ENCODE measurements at places on chromosomes 16 and 17.

- no peak for DNase-seq
Measured at GRCh38 chr16:15031179-15031578, 24.7 kb downstream of the NTAN1 start.

GRCh38 chr17:16986391-16986790 is 14.5 kb upstream of the TNFRSF13B start:
- no peak for DNase-seq

GRCh38 chr17:66944351-66945146 is 20.0 kb upstream of the CACNG4 start:
- no peak for DNase-seq

DNA sequence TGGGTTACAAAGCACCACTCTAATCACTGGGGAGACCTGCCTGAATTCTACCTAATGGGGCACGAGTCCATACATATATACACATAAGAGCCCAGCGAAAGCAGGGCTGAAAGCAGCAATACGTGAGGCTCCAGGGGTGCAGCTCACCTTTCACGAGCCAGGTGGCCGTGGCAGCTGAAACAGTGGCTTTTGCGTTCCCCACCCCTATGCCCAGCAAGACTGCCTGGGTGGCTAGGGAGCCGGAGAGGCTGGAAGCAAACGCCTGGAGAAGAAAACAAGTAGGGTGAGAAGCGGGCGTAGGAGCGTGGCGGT is 618 bp downstream of the RUSF1 start:
- no peak for DNase-seq

DNA sequence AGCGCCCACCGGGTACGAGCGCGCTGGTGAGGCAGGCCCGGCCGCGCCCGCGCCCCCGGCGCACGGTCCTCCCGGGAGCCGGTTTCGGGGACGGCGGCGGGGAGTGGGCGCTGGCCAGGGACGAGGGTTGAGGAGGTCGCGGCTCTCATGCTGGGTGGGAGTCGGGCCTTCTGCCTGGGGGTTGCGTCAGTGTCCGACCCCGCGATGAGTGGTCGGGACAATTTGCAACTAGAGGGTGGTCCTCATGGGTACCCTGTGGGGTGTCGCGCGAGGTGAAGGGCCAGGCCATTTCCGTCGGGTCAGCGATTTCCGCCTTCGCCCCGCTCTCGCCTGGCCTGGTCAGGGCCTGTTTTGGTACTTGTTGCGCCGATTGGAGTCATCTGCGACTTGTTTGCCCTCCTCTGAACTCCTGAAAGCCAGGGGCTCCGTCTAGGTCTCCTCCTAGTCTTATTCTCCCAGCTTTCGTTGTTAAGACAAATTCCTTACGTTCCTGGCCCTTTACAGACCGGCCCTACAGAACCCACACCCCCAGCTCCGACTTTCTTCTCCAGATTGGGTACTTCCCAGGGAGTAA is 14.9 kb downstream of the NAA60 start:
- DNase-seq: no peak

- no peak for DNase-seq
Measured at GRCh38 chr17:12098568-12098967, 77.9 kb downstream of the MAP2K4 start.
